Muscle of leg (tissue), 16 donors: ENCODE measurements at places on chromosomes 5 and 9.

- DNase-seq: no peak
These were observed 50.8 kb upstream of the TEX48 start for GRCh38 chr9:114732823-114733222.

DNA sequence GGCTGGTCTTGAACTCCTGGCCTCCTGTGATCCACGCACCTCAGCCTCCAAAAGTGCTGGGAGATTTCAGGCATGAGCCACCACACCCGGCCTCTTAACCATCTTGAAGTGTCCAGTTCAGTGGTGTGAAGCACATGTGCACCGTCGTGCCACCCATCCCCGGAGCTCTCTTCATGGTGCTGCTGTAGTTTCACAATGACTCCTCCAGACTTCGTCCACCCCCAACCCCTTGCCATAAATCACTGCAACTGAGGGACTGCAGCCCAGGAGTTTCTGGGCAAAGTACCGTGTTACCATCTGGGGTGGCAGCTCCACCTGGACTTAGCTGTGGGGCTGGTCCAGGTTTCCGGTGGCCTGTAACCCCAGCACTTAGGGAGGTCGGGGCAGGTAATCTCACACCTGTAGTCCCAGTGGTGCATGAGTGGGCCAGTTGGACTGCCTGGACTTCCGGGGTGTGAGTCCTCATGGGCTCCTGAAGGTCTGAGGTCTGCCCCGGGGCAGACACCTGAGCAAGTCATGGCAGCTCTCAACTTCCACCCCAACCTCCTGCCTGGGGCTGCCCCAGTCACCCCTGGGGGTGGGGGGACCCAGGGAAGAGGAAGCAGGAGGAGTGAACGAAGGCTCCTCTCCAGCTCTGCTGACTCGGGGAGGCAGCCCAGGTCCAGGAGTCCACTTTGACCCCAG lies 6.6 kb upstream of the N4BP3 start:
- DNase-seq: no peak

GRCh38 chr5:115415143-115415491 lies 118.7 kb upstream of the CCDC112 start:
- DNase-seq: no peak

DNA sequence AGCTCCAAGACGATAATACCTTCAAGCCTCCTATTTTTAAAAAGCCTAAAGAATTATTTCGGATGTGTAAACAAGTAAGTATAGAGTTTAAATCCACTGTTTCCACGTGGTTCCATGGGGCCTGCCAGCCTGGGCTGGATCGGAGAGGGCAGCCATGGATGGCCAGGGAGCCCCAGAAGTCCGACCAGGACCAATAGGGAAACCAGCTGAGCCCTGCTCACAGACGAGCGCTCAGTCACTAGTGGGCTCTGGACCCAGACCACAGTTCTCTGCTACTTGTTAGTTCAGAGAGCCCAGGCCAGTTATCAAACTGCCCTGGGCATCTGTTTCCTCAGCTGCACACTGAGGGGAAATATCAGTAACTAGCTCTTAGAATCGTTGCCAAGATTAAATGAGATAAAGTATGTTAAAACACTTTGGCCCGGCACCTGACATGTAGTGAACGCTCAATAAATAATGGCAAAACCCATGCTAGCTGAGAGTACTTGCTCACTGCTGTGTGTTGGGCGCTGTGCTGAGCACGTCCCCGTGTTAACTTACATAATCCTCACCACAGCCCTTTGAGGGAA lies 124.8 kb downstream of the RGS3 start:
- peak; percentile 8 for DNase-seq

GRCh38 chr5:118015511-118015910 lies 972.8 kb downstream of the DTWD2 start:
- peak; percentile 7 for DNase-seq

DNA sequence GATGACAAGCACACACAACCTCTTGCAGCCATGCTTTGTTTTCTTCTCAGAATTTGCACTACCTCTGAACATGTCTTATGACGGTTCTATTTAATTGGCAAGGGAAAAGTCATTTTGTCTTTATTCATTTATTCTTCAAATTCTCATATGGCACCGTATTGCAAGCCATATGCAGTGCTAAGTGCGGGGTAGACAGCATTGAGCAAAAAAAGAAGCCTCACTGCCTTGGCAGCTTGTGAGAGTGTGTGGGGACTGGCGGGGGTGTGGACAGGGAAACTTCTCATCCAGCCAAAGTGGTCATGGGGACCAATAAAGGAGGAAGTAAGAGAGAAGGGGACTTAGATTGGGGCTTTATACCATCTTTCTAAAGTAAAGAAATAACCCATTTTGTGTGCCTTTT lies 160.0 kb downstream of the CDH12 start:
- DNase-seq: no peak

GRCh38 chr5:134659456-134659855 lies 10.9 kb downstream of the SEC24A start:
- no peak for DNase-seq

GRCh38 chr9:97564291-97565175 lies 63.1 kb downstream of the TMOD1 start:
- DNase-seq: peak; percentile 48

DNA sequence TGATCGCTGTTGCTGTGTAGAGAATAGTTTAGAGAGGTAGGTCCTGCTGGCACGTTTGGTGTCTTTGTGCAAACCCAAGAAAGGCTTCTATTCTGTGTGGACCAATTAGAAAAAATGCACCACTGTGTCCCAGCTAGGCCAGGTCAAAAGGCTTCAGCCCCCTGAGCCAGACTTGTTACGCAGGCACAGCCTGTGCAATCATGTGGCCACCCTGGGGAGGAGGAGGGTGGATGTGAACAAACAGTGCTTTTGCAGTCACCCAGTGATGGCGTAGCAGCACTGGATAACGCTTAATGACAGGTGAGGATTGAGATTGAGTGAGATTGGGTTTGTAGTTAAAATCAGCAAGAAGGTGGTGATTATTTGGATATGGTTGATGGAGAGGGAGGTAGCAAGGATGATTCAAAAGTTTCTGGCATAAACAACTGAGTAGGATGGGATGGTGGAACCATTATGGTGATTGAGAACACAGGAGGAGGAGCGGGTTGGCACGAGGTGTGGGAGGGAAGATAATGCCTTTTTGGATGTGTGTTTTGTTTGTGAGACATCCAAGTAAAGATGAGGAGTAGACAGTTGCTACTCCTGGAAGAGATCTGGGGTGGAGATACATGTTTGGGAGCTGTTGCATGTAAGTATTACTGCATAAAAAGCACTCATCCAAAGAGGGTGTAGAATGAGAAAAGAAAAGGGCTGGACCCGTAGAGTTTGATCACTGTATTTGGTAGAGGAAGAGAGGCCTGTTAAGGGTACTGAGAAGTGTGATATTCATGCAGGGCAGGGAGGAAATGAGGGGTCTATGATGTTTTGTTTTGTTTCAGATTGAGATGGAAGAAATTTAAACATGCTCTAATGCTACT lies 6.7 kb downstream of the GCNT1 start:
- no peak for DNase-seq

GRCh38 chr9:124052401-124052800 lies 40.8 kb downstream of the LHX2 start:
- no peak for DNase-seq

DNA sequence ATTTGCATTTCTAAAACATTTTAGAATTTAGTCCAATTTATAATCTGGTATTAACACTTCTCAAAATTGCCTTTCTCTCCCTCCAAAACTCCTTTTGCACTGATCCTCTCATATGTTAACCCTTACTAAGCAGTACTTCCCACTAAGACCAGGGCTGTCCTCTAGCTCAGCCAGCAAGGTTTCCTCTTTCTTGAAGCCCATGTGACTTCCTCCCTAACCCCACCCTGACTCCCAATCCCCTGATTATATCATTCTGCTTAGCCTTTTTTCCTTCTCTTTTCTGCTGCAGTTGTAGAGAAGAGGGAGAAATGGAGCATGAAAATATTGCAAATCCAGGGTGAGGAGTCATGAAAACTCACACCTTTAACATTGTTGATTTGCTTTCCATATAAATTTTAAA lies 241.7 kb downstream of the MCTP1 start:
- peak; percentile 48 for DNase-seq

GRCh38 chr5:145668714-145669113 lies 166.4 kb downstream of the PRELID2 start:
- no peak for DNase-seq

DNA sequence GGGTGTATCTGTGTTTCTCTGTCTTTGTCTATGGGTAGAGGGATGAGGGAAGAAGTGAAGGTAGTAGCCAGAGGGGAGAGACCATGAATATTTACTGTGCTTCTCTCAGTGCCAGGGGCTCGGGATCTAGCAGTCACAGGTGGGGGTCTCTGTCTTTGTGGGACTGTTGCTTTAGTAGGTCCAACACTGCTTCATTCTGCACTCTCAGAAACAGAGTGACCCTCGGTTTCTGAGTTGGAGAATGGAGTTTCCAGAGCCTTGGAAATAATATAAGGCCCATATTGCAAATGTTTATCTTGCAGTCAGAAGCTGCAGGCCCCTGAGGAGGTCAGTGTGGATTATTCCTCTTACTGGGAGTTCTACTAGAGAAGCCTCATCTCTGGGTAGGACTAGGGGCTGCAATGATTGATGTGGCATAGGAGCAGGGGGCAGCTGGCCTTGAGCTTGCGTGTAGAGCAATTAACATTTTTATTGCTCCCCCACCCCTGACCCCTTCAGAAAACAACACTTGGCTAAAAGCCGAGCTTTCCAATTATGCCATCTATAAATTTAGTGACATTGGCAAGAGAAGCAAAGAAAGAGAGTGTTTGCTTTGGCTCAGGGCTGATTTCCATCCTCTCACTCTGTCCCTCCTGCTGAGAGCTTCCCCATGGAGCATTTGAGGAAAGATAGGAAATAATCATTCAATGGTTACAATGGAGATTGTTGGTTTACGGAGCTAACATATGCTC lies 55.0 kb upstream of the TRPC7 start:
- DNase-seq: no peak

DNA sequence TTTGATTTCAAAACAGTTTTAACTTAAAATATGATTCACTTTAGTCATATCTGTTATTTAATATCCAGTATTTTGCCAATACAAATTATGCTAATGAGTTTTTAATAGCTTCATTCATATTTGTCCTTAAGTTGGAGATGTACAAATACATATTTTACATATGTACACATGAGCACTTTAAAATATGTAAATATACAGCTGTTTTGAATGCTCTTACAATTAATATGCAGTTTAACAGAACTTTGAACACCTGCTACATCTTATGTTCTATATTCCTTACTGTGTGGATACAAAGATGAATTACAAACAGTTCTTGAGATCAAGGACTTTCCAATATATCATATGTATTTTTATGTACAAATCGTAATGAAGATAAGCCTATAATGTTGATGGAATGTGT lies 74.0 kb downstream of the CHSY3 start:
- DNase-seq: no peak

GRCh38 chr9:132412089-132412488 lies 2.1 kb downstream of the CFAP77 start:
- DNase-seq: no peak

- DNase-seq: no peak
These were observed 74.8 kb downstream of the SGCD start for GRCh38 chr5:156401804-156402203.

DNA sequence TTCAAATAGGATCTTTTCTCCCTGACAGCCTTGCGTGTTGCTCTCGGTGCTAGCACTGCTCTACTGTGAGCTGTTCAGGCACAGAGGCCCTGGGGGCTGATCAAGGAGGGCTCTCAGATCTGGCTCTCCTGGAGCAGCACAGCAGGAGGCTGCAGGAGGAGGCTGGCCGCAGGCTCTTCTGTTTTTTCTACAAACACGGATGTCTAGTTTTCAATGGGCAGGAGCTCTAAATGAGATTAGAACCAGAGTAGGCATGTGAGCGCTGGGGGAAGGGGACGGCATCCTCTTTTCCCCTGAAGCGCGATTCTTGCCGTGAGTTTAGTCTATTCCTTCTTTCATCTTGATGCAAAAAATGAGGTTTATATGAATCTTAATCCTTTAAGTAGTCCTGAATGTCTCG lies 61.7 kb upstream of the IRX4 start:
- DNase-seq: no peak

DNA sequence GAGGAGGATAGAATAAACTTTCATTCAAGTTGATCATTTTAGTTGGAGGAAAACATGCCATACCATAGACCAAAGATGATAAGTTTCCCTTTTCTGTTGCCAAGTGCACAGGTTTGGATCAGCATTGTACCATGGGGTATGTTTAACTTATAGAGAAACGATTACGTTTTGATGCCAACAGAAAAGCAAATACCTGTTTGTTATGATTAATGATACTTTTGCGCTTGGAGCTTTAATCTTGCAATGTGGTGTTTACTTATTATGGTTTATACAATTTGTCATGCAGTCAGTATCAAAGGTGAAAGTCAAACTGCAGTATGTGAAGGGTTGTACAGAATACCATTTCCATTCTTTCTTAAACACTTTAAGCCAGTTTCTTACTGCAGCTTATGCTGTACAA lies 13.2 kb upstream of the ARHGEF28 start:
- DNase-seq: no peak

- DNase-seq: no peak
These were observed 257.8 kb downstream of the PLK2 start for GRCh38 chr5:58201922-58202648.

- peak; percentile 62 for DNase-seq
These were observed 51.8 kb upstream of the GALNT10 start for GRCh38 chr5:154138701-154139100.

DNA sequence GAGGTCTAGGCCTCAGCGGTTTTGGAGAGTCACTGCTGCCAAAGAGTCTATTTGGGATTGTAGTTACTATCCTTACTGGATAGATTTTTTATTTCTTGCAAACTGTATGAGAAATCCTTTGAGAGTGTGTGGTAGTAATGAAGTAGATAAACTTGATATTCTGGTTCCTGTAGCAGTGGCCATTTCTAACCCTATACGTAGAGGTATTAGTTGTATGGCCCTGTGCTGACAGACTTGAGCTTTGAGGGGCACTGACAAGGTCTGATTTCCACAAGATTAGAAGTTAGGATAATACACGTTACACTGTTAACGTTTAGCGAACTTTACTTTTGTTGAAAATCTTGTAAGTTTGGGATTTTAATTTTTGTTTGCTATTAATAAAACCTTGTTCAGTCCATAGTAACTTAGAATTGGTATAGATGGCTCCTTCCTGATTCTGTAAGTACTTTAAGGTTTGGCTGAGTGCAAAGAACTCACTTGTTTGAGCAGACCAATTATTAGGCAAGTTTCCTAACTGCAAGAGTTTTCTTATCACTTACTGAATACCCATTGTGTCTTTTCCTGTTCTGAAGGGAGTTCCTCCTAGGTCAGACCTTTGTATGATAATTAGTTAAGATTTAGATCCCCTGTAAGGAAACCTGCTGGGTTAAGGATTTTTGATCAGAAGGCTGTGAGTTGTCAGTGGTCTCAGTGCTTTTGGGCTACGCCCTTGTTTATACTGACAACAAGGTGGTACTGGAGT lies 31.4 kb downstream of the GCNT1 start:
- no peak for DNase-seq

GRCh38 chr9:110980261-110980660 lies 58.0 kb downstream of the LPAR1 start:
- no peak for DNase-seq

- DNase-seq: no peak
These were observed 106.6 kb downstream of the LRRC70 start for GRCh38 chr5:62685221-62685620.
